ENCODE measurements at places on chromosomes 3 and 15.

DNA sequence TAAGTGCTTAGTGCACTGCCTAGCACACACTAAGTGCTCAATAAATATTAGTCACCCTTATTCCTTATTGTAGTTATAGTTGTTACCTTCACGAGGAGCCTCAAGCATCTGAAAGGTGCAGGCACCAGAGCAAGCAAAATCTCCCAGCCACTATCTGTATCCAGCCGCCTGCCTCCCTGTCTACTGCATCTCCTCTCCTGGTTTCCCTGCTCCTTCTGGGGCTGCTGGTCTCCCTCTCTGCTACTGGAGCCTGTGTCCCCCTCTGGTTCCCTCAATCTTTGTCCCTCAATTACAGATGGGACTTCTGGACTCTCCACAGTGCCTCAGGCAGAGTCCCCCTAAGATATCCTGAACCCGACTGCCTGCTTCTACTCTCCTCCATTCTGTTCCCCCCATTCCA is 18.8 kb downstream of the MYL3 start:
- DNase-seq = no peak

DNA sequence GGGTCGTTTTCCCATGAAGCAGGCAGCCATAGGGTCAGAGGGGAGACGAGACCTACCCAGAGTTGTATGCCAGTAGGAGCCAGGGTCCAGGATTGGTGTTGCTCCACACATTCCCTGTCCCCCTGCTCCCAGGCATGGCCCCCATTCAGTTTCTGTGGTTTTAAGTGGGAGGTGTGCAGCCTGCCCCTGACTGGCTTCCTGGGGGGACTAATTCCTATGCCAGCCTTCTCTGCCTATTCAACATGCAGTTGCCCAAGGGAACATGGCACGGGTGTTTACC is 126.3 kb downstream of the EEFSEC start:
- DNase-seq = no peak

DNA sequence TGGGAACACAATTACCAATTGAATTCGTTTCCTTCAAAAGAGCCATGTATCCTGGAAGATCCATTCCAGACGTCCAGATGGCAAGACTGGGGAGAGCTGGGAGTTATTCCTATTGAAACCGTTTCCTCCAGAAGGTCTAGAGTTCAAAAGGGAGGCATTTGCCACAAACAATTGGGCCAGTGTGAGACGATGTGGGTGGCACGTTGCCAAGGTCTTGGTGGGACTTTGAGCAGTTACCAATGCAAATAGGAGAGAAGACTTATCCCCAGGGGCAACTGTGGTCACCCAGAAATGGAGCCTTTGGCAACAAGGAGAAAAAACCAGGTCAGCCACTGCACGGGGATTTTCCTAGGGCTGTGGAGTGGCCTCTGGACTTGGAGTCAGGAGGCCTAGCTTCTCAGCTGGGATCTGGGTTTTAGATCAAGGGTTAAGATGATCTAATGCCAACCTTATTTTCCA is 29.6 kb upstream of the TLE3 start:
- DNase-seq = no peak

DNA sequence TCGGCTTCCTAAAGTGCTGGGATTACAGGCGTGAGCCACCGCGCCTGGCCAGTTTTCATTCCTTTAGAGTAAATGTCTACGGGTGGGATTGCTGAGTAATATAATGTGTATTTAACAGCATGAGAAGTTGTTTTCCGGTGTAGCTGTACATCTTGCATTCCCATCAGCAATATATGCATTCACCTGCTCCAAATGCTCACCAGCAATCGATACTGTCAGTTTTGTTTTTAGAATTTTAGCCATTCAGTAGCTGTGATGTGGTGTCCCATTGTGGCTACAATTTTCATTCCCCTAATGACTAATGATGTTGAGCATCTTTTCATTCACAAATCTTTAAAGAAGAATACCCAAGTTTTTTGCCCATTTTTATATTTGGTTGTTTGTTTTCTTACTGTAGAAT is 134.8 kb upstream of the RGMA start:
- no peak for DNase-seq

- DNase-seq = no peak
Measured at GRCh38 chr3:61563313-61564271, 2.2 kb downstream of the PTPRG start.

- no peak for DNase-seq
Measured at GRCh38 chr3:52190294-52191074, 7.5 kb upstream of the ALAS1 start.

DNA sequence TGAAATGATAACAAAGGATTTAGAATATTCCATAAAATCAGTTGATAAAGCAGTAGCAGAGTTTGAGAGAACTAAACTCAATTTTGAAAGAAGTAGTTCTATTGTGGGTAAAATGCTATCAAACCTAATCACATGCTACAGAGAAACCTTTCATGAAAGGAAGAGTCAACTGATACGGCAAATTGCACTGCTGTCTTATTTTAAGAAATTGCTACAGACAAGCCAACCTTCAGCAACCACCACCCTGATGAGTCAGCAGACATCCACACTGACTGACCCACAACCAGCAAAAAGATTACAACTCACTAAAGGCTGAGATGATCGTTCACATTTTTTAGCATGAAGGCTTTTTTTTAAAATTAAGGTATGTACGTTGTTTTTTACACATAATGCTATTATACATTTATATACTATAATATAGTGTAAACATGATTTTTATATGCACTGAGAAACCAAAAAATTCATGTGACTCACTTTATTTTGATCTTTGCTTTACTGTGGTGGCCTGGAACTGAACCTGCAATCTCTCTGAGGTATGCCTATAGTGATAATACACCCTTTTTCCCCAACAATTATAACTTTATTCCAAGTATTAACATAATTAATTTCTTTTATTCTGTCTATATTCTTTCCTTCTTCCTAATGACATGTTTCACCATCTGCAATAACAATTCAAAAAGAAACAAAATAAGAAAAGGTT is 109.9 kb downstream of the TBC1D5 start:
- no peak for DNase-seq

DNA sequence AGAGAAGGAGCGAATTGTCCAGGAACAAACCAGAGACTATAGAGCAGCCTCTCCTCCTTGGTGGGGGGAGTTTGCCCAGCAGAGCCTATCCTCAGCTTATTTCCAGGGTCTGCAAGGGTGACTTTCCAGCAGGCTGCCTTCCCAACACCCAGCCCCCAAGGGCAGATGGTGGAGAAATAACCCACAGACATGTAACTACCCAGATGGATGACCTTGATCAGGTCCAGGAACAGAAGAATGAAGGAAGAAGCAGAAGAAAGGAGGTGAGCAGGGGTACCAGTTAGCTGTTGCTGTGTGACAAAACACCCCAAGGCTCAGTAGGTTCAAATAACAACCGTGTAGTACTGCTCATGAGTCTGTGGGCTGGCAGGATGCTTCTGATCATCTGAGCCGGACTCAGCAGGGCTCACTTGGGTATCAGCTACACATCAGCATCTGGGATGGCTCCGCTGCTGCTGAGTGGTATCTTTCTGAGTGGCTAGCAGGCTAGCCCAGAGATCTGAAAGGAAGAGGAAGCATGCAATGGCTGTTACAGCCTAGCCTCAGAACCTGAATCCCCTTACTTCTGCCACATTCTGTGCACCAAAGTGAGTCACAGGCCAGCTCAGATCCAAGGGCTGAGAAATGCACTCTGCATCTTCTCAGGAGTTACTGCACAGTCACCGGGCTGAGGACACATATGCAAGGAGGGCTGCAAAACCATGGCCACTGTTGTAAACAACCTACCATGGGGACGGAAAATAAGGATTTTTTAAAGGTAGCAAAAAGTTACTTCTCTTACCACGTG is 22.2 kb upstream of the TXNRD3 start:
- no peak for DNase-seq

GRCh38 chr3:115836944-115837343 is 213.6 kb downstream of the GAP43 start:
- DNase-seq = no peak

GRCh38 chr3:195877136-195877715 is 31.1 kb downstream of the TNK2 start:
- no peak for DNase-seq

DNA sequence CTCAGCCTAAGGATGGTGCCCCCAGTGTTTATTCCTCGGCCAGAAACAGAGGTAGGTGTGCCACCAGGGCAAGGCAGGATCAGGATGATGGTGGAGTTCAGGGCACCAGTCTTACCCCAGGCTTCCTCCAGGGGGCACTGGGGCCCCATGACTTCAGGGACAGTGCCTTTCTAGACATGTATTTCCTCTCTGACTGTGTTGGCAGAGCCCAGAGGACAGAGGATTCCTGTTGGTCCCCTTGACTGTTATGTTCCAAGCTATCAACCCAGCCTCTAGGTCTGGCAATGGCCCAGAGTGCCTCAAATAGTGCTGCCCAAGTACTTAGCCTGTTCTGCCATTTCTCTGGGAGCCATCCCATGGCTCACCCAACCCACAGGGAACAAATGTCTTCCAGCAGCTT is 2.8 kb downstream of the HEMK1 start:
- peak; percentile 44 for DNase-seq

DNA sequence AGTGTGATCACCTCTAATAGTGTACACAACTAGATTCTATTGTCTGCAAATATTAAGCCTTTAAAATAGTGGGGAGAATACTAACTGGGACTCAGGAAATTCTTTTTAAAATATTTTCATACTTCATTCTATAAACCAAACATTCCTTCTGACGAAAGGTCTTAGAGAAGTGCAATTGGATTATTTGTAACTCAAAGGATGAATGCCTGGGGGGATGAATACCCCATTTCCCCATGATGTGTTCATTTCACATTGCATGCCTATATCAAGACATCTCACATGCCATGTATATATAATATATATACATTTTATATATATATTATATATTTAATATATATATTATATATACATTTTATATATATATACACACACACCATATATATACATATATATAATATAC is 189.9 kb downstream of the VGLL3 start:
- no peak for DNase-seq

DNA sequence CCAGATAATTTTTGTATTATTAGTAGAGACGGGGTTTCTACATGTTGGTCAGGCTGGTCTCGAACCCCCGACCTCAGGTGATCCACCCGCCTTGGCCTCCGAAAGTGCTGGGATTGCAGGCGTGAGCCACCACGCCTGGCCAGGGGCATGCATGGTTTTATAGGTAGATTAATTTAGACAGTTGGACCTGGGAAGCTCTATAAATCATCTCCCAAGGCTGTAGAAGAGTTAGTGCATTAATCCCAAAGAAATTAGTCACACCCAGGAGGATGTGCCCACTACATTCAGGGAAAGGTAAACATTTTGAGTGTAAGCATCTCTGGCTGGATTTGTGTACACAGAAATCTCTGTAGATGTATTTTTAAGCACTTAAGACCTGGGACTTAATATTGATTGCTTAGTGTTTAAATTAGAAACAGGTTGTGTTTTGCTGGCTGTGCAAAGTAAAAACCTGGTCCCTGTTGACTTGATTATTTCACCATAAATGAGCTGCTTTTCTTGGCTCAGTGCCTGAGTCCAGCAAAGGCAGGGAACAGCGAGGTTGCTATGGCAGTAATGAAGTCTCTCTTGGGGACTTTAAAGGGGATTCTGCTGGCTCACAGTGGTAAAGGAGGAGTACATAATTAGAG is 19.2 kb downstream of the EXOSC7 start:
- no peak for DNase-seq

DNA sequence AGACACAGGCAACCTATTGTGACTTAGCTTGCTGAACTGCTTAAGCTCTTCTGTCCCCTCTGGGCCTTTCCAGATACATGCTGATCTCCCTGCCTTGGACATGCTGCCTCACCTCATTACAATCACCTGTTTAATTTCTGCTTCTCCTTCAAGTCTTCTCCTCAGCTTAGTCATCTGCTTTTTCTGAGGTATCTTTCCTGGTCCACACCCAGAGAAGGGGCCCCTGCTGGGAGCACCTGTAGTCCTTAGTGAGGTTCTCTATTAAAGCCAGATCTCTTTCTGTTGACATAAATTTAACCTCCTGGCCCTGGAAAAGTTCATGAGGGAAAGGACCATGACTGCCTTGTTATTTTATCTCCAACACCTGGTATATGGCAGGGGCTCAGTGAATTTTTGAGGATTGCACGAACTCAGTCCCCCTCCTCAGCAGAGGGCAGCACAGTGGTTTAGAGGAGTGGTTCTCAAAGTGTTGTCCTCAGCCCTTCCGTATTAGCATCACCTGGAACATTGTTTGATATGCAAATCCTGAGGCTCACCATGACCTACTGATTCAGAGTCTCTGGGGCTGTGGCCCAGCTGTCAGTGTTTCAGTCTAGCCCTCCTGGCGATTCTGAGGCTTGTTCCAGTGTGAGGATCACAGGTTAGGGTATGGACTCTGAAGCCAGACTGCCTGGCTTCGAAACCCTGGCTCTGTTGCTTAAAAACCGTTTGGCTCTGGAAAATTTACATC is 12.7 kb downstream of the COL6A6 start:
- no peak for DNase-seq

DNA sequence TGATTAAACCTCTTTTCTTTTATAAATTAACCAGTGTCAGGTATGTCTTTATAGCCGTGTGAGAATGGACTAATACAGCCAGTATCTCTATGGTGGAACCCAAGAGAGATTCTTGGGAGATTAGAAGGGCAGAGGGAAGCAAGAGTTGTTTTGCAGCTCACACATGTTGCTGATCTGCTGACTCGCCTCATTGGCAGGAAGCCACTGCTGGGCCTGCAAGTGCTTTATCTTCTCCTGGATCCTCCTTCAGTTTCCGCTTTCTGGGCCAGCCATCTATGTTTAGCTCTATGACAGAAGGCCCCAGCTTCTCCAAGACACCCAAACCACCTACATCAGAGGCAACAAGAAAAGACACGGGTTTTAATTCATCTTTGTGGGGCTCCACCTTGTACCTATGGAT is 23.4 kb upstream of the GALNT15 start:
- DNase-seq = no peak

- no peak for DNase-seq
Measured at GRCh38 chr3:64390893-64391292, 165.6 kb upstream of the PRICKLE2 start.

DNA sequence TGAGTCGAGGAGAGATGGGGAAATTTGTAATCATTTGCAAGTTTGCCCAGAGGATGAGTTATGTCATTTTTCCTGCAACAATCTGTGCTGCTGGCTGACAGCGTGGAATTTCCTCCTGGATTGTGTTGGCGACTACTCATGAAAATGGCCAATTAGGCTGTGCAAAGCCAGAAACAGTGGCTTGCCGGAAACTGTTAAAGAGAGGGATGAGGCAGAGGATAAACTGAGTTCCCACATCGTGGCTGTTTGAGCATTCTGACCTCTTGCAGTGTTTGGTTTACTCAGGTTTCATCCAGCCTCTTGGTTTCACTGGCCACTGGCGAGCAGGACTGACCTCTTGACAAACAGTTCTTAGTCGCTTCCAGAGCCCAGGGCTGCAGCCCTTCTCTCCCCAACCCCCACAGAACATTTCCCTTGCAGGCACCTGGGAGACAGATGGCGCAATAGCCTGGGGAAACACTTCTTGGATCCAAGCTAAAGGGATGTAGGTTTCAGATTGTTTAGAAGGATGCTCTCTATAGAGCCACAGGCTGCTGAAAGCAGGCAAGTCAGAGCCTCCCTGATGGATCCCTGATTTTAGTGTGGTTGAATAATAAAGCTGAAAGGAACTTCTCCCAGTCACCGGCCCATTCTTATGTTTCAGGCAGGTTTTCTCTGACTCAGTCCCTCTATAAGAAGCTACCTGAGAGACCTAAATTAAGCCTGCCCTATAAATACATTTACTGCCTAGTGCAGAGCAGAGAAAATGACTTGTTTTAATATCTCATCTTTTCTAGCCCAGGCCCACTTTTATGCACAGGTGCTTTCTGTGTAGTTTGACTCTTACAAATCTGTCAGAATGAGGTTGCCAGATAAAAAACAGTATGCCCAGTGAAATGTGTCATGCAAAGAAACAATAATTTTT is 92.8 kb upstream of the UBE2E1 start:
- peak; percentile 76 for DNase-seq
